ENCODE measurements at places on chromosomes 7 and 10.

GRCh38 chr10:126016156-126016805 lies 119.9 kb downstream of the FANK1 start:
- no peak for DNase-seq

- DNase-seq = no peak
Observed at GRCh38 chr7:30352169-30352568, 67.8 kb downstream of the ZNRF2 start.

GRCh38 chr10:77045085-77045484 lies 592.5 kb downstream of the KCNMA1 start:
- no peak for DNase-seq

GRCh38 chr7:11332865-11333228 lies 359.2 kb downstream of the PHF14 start:
- no peak for DNase-seq

DNA sequence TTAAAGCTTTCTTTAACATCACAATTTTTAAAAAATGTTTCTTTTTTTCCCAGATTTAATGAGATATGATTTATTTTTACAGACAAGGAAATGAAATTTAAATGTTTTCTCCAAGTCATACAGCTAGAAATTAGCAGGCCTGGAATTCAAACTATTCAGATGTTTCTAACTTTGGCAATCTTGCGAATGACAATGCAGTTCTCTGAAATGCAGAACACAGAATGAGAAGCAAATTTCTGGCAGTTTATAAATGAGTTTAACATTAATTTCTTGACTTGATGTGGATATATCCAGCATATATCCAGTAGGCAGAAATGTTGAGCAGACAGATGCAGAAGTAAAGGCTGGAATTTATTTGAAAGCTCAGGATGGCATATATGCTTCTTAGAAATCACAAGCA lies 227.5 kb downstream of the THSD7A start:
- no peak for DNase-seq

DNA sequence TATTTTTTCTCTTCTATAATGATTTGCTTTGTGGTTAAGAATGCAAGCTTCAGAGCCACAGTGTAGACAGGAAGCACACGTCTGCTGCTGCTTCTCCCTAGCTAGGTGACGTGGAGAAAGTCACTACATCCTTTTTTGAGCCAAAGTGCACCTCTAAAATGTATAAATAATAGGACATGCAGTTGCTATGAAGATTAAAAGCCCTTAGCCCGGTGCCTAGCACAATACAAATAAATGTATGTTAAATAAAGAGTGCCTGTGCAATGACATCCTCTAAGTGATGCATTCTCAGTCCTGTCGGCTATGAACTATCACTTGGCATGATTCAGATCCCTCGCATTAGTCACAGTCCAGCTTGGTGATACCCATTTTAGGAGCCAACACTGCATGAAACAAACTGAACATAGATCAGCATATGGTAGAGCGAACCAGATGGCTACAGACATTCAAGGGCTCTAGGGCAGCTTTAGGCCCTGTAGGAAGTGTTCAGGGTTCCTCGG lies 4.8 kb upstream of the TRDMT1 start:
- DNase-seq = no peak

DNA sequence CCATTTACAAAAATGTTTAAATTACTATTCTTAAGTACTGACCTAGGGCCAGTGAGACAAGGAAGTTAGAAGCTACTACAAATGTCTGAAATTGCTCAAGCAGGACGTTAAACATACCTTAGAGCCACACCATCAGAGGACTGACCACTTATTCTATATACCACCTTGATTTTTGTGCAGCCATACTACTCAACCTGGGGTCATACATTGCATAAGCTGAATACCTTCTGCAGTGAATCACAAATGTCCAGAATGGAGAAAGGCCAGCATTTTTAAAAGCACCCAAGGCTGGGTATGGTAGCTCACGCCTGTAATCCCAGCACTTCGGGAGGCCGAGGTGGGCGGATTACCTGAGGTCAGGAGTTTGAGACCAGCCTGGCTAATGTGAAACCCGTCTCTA lies 21.2 kb upstream of the MRLN start:
- no peak for DNase-seq
